Kidney epithelial cell (primary cell): ENCODE measurements at places on chromosomes 2 and 18. TPM values are rescaled to one million over a fixed set of nuclear protein-coding genes. Genes with fewer than 3 reads are reported as not detected.

HNRNPA3 gene
- 47.5 and 49.4 TPM in 2 replicates for total RNA-seq

TRABD2A gene
- total RNA-seq: 0.34 and 0.50 TPM in 2 replicates

CYS1 gene
- total RNA-seq: 9.8 and 12.2 TPM in 2 replicates

LIMS3 gene
- total RNA-seq: 0.62 and 4.1 TPM in 2 replicates

NEURL3 gene
- 16.8 and 18.6 TPM in 2 replicates for total RNA-seq

FOXI3 gene
- 0.21 TPM in 1 of 2 replicates, not detected in the other for total RNA-seq

MBP gene
- total RNA-seq: 29.1 and 37.2 TPM in 2 replicates

WDR54 gene
- total RNA-seq: 24.6 and 28.0 TPM in 2 replicates

ABHD1 gene
- not detected in 2 replicates for total RNA-seq

DNA sequence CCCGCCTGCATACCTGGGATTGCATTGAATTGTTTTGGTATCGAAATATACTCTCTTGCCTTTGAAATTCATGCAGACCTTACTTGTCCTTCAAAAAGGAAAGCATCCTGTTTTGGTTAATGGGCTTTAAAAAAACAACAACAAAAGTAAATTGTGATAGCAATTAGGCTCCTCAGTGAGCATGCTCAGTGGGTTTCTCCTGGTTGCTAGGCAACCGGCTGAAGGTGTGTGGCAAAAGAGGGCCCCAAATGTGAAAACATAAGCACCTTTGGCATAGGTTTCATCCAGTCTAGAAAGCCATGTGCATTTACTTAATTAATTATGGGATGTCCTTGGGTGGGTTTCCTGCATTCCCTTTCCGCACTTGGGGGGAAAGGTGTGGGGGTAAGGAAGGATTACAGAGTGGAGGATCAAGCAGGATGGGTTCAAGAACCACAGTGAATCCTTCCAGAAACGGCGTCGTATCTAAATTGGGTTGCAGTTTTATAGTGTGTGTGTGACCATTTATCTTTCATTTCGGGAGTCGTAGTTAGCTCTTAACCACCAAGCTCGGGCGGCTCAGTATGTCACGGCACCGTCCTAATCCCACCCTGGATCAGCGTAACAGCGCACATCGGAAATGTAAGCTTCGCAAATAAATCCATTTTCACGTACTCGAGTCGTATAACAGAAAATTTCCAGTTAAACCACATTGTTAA is 274.9 kb upstream of the TCF4 start:
- DNase-seq: no peak

- DNase-seq: no peak
Observed at GRCh38 chr2:182597570-182598295, 118.3 kb upstream of the DNAJC10 start.

- DNase-seq: no peak
Observed at GRCh38 chr2:145764631-145765030, 1244.7 kb upstream of the ZEB2 start.

- no peak for DNase-seq
Observed at GRCh38 chr2:237345411-237345810, 68.6 kb downstream of the COL6A3 start.

DNA sequence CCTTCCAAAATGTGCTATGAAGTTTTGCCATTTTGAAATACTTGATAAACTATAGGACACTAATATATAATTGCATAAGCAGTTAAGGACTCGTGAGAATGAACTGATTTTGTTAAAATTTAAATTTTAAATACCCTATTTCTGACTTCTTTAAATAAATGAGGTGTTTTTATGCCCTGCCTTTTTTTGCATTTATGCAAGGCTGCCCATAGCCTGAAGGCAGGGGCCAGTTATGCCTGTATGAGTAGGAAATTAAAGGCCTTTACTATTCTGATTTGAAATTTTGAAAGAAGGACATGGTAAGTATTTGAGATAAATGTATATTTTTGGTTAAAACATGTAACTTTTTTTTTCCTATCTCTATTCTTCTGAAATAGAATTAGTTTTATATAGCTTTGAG is 33.7 kb downstream of the TTC39C start:
- no peak for DNase-seq

- no peak for DNase-seq
Observed at GRCh38 chr2:141038341-141038740, 1092.5 kb downstream of the LRP1B start.

DNA sequence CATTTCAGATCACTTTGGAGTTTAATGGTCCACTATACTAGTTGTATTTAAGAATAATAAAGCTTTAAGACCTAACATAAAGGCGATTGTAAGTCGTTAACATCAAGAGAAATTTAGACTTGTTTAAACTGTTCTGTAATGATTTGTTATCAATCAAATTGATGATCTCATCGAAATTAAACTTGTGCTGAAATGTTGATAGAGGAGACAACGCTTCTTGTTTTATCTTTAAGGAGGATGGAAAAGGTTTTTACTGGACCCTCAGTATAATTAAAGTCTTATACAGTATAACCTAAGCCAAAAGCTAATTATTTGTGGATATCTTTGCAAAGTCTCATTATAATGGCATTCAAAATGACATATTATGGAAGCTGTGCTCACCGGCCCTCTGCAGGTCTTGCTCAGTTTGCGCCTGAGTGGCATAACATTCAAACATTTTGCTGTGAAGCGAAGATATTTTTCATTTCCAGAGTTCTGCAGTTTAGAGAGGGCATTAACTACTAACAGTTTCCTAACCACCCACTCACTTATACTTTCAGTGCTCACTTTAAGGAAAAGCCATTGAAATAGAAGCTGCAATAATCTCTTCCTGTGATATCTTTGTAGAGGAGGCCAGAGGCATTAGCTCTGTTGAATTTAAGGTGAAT is 1.4 kb upstream of the SERTAD2 start:
- no peak for DNase-seq

- no peak for DNase-seq
Observed at GRCh38 chr18:25935356-25935755, 155.1 kb downstream of the SS18 start.

- DNase-seq: no peak
Observed at GRCh38 chr2:79782576-79783452, 270.0 kb downstream of the CTNNA2 start.

GRCh38 chr2:127037476-127037875 is 69.5 kb downstream of the BIN1 start:
- no peak for DNase-seq
